Vein endothelial cell (primary cell): ENCODE measurements at places on chromosomes 11 and 22. TPM values are rescaled to one million over a fixed set of nuclear protein-coding genes. Genes with fewer than 3 reads are reported as not detected.

TMEM258 gene
- 65.6 and 81.3 TPM in 2 replicates for total RNA-seq

TUBA8 gene
- total RNA-seq, result 3.9 and 5.7 TPM in 2 replicates

LRRN4CL gene
- total RNA-seq, result 0.19 and 0.33 TPM in 2 replicates

ELMOD1 gene
- 0.33 and 0.38 TPM in 2 replicates for total RNA-seq

ABCG4 gene
- total RNA-seq, result 0.33 and 1.1 TPM in 2 replicates

BTG4 gene
- not detected in 2 replicates for total RNA-seq

GALNT18 gene
- 10.1 and 27.3 TPM in 2 replicates for total RNA-seq

PPM1F gene
- 165 and 166 TPM in 2 replicates for total RNA-seq

FERMT3 gene
- 33.1 and 47.7 TPM in 2 replicates for total RNA-seq

TRIM48 gene
- total RNA-seq, result not detected in 2 replicates

PCNX3 gene
- total RNA-seq, result 41.9 and 48.7 TPM in 2 replicates

FLRT1 gene
- total RNA-seq, result not detected in 2 replicates

AMOTL1 gene
- 40.2 and 44.4 TPM in 2 replicates for total RNA-seq

ZP1 gene
- total RNA-seq, result not detected in 2 replicates
